ENCODE measurements at places on chromosomes 4 and X. TPM values are rescaled to one million over a fixed set of nuclear protein-coding genes. Genes with fewer than 3 reads are reported as not detected.

SSX3 gene
- total RNA-seq, result not detected

F11 gene
- not detected for total RNA-seq

MMRN1 gene
- 0.19 TPM for total RNA-seq

REPS2 gene
- total RNA-seq, result 0.60 TPM

GPR82 gene
- total RNA-seq, result not detected

PF4V1 gene
- not detected for total RNA-seq

RASL11B gene
- total RNA-seq, result 0.63 TPM

LONRF3 gene
- 5.5 TPM for total RNA-seq

HGFAC gene
- total RNA-seq, result 0.75 TPM

SSX7 gene
- not detected for total RNA-seq

IL2RG gene
- total RNA-seq, result 225 TPM

NXF2B gene
- not detected for total RNA-seq

PWWP3B gene
- not detected for total RNA-seq

MAP7D2 gene
- 0.17 TPM for total RNA-seq

PABPC1L2B gene
- not detected for total RNA-seq

HTN1 gene
- total RNA-seq, result not detected

PKD2 gene
- total RNA-seq, result 4.1 TPM

ARMCX2 gene
- total RNA-seq, result 3.5 TPM

ADAM29 gene
- not detected for total RNA-seq

TLL1 gene
- total RNA-seq, result not detected

PCDH11X gene
- total RNA-seq, result not detected

BEX1 gene
- 0.44 TPM for total RNA-seq

ZNF275 gene
- total RNA-seq, result 11.3 TPM
